Naive thymus-derived CD8-positive, alpha-beta T cell (primary cell): ENCODE measurements at places on chromosomes 16 and 17. TPM values are rescaled to one million over a fixed set of nuclear protein-coding genes. Genes with fewer than 3 reads are reported as not detected.

DNA sequence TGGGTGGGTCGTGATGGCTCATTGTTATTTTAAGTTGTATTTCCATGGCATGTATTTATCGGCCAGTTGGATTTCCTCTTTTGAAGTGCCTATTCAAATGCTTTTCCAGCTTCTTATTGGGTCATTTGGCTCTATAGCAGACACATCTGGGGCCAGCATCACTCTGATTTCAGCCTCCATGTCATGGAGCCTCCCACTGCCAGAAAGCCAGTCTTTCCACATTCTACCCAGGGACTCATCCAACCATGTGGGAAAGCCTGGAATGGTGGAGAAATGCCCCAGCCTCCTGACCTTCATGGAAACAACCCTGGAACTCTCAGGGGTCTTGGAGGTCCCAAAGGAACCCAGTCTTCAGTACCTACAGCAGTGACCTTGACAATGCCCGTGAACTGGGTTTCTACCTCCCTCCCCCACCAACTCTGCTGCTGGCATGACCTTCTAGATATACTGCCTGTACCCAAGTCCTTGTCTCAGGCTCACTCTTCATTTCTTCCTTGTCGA is 33.8 kb upstream of the ADGRG1 start:
- DNase-seq: no peak

DNA sequence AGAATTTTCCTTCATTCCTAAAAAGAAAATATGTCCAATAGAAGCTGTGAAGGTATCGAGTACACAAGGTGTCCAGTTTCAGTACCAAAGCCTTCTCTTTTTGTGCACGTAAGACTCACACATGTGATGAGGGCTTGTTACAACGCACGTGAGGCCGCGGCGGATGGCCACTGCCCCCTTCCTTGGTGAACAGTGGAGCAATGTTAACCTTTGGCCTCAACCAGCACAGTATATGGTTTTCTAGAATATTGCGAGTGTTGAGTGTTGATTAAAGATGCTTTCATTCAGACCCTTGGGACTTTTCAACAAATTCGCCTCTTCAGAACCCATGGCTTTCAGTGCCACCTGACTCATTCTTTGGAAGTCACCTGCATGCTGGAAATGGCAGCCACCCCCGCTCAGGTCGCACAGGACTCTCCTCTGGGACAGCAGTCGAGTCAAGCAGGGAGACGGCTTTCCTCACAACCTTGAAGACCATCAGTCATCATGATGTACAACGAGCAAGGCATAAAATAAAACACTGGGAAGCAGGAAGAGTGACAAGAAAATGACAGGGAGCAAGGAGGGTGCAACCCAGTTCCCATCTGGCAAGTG is 14.5 kb downstream of the MAP1LC3B start:
- DNase-seq: no peak

Gene GUCY2D
- not detected for total RNA-seq

Gene KRT24
- not detected for total RNA-seq

- no peak for DNase-seq
These were observed 9.5 kb downstream of the KRT12 start for GRCh38 chr17:40857535-40857934.

- DNase-seq: no peak
These were observed 439.0 kb upstream of the ASIC2 start for GRCh38 chr17:33732116-33732515.
